ENCODE measurements at places on chromosomes 16 and 17. TPM values are rescaled to one million over a fixed set of nuclear protein-coding genes. Genes with fewer than 3 reads are reported as not detected.

Gene HSPB9
- 0.18 TPM for total RNA-seq

Gene ABAT
- total RNA-seq: 5.9 TPM

Gene NPIPB8
- total RNA-seq: 0.30 TPM

Gene NOD2
- total RNA-seq: 20.8 TPM

Gene COG7
- total RNA-seq: 18.0 TPM

Gene TP53TG3D
- not detected for total RNA-seq

Gene HS3ST3B1
- total RNA-seq: 29.9 TPM

Gene NHLRC4
- 2.6 TPM for total RNA-seq

- no peak for DNase-seq
These were observed 38.4 kb upstream of the IRF8 start for GRCh38 chr16:85860413-85861094.

- peak; percentile 68 for DNase-seq
These were observed 43.5 kb downstream of the ST3GAL2 start for GRCh38 chr16:70395345-70395901.

DNA sequence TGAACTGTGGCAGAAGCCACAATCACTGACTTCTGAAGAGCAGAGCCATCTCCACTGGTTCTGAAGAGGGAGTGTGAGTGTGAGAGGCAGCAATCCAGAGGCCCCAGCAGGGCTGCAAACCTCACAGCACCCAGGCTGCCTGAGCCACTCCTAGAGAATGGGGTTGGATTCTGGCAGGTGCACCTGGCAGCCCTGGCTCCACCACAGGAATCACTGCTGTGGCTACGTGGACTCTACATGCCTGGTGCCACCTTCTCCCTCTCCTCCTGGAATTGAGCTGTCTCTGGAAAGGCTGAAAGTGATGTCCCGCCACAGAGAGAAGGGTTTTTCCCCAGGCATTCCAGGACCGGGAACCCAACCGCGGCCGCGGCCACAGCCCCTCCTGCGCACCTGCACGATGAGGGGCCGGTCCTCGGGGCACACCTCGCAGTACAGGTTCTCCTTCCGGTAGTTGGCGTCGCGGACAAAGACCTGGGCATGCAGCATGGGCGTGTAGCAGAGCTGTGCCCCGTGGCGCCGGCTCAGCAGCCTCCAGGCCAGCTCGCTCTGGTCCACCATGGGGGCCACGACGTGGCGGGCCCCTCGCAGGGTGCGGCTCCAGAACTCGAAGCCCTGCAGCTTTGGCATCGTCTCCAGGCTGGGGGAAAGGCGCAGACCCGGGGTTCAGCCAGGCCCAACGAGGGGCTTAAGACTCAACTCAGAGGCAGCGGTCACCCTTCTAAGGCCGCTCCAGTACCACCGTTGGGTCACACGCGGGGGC is 991 bp downstream of the DUS1L start:
- DNase-seq: no peak

DNA sequence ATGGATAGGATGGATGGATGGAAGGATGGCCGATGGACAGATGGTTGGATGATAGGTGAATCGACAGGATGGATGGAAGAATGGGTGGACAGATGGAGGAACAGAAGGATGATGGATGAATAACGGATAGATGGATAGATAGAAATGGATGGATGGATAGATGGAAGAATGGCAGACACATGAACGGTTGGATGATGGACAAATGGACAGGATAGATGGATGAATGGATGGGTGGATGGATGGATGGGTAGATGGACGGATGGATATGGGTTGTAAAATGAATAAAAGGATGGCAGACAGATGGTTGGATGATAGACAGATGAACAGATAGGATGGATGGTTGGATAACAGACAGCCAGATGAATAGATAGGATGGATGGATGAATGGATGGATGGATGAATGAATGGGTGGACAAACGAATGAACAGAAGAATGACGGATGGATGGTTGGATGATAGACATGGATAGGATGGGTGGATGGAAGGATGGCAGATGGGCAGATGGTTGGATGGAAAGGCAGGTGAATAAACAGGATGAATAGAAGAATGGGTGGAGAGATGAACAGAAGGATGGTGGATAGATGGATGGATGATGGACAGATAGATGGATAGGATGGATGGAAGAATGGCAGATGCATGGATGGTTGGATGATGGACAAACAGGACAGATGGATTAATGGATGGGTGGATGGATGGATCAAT is 55.9 kb downstream of the DYNLRB2 start:
- DNase-seq: no peak

GRCh38 chr16:65662256-65662655 is 540.4 kb upstream of the CDH11 start:
- DNase-seq: no peak

GRCh38 chr16:4726616-4727015 is 7.5 kb downstream of the ANKS3 start:
- DNase-seq: no peak

GRCh38 chr16:51030516-51030915 is 120.6 kb downstream of the SALL1 start:
- no peak for DNase-seq

DNA sequence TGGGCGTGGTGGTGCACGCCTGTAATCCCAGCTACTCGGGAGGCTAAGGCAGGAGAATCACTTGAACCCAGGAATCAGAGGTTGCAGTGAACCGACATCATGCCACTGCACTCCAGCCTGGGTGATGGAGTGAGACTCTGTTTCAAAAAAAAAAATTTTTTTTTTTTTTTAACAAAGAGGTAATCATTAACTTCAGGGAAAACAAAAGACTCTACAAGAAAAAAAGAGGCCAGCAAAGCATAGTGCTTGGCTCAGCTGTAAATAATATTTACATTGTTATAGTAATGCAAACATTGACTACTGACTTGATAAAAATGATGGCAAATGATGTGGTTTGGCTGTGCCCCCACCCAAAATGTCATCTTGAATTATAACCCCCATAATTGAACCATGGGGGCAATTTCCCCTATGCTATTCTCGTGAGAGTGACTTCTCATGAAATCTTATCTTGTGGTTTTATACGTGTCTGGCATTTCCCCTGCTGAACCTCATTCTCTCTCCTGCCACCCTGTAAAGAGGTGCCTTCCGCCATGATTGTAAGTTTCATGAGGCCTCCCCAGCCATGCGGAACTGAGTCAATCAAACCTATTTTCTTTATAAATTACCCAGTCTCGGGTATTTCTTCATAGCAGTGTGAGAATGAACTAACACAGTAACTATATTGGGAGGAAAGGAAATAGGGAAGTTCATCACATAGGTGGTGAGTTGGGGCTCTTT is 12.7 kb upstream of the SSTR2 start:
- no peak for DNase-seq

DNA sequence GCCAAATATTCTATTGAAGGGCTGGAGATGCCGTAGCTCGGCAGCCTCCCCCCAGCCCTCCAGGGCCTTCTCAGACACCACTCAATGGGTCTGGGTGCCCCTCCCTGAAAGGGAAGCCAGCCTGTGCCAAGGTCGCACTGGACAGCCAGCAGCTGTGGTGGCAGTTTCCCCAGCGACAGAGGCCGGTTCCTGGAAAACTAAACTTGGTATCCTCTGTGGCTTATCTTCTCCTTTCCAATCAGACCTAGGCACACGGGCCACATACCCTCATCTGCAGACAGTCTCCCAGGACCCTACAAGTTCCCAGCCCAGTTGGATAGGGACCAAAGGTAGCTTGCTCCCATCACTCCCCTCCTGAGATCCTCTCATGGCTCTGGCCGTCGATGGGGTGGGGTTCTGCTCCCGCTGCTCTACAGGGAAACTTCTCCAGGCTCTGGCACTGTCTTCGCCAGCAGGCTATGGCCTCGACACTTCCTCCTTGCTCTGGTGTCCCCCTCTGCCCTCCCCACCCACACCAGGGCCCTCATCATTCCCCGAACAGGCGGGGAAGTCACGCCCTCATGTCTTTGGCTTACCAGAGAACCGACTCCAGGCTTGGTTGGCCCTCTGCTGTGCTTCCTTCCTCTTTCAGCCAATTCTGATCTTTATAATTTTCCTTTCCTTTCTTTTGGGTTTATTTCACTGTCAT is 18.3 kb upstream of the IL21R start:
- DNase-seq: no peak

GRCh38 chr17:77535892-77536291 is 395.1 kb downstream of the SEC14L1 start:
- no peak for DNase-seq

GRCh38 chr17:76670718-76671122 is 27.2 kb upstream of the ST6GALNAC1 start:
- no peak for DNase-seq

- peak; percentile 67 for DNase-seq
These were observed 14.6 kb upstream of the CD79B start for GRCh38 chr17:63946440-63947363.

DNA sequence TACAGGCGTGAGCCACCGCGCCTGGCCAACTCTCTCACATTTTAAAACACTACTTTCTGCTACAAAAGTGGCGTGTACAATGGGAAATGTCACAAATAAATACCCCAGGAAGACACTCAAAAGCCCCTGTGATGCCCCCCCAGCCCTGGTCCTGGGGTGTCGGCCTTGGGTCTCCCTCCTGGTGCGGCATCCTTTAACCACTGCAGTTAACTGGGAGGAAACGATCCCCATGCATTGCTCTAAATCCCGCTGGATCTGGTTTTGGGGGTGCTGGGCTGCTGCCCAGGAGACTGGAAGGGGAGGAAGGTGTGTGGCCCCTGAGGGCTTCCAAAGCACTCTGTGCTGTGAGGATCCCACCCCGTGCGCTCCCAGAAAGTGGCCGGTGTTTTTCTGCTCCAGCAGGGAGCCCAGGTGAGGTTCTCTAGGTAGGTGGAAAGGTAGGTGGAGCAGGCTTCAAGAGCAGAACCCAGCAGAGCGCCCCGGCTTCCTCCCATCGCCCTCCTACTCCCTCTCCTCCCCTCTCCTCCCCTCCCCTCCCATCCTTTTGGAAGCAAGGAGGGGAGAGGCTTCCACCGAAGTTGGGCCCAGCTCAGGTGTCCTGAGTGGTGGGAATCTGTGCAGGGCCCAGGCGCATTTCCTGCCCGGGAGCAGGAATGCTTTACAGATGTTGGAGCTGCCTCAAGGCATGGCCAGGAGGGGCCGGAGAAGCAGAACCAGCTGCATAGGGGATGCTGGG is 363.3 kb downstream of the SEC14L1 start:
- no peak for DNase-seq

DNA sequence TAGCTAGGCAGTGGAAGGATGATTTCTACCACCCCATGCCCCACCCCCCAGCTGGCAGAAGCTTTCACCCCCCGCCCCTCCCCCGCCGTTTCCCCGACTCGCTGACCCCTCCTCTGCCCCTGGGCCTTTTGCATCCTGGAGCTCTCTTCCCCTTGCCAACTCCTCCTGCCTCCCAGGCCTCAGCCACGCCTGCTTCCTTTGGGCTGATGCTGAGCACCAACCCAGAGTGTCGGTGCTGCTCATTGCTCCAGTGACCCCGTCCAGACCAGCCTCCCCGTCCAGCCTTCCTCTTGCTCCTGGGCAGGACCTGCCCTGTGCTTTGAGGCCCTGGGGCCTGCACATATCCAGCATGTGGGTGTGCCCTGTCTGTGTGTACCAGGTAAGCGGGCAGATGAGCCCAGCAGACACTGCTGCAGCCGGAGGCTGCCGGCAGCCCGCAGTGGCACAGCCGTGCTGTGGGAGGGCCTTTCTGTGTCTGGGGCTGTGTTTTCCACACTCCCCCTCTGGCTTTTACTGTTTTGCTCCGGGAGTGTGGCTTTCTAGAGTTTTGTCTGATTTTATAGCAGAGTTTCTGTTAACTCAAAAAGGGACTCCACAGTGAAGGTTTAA is 72.9 kb downstream of the JPH3 start:
- no peak for DNase-seq

DNA sequence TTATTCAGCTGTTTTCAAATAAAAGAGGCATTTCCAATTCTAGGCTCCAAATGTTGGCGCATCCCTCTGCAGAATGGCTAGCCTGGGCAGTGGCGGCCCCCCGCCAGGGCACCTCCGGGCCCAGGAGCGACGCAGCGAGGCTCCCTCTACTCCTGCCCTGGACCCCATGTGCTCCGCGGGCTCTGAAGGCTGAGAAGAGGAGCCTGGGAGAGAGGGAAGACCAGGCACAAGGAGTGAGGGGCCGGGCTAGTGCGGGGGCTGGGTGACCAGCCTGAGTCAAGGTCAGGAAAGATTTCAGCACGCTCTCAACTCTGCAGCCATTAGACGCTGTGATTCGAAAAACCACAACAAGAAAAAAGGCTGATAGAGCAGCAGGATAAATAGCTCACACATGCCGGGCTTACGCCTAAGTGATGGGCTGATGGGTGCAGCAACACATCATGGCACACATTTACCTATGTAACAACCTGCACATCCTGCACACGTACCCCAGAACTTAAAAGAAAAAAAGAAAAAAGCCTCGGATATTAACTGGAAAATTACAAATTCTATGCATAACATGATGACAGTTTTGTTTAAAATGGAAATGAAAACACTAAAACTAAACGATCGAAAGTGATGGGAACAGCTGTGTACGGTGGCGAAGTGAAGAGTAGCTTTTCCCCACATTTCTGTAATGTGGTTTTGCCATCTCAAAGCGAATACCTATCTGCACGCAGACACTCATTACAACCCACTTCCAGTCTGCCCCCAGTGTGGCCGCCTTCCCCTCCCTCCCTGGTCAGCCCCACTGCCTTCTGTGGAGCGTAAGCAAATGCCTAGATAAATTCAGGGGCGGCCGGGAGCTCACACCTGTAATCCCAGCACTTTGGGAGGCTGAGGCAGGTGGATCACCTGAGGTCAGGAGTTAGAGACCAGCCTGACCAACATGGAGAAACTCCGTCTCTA is 44.4 kb downstream of the MAP1LC3B start:
- no peak for DNase-seq

DNA sequence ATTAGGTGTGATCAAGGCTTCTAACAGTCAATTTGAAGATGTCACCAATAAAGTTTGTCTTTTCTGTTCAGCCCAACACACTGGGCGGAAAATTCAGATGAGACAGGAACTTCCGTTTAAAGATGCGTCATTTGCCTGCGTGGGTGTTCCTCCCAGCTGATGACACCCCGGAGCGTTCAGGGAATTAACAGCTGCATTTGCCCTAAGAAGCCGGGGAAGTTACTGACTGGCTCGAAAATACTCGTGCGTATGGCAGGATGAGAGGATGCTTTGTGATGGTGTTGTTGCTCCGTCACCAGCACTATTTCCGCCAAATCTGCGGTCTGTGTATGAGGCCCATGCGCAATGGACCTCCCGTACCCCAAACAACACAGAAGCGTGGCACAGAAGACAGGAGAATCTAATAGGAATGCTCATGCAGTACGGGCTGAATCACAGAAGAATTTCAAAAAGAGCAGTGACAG is 11.9 kb upstream of the PVALEF start:
- peak; percentile 19 for DNase-seq

DNA sequence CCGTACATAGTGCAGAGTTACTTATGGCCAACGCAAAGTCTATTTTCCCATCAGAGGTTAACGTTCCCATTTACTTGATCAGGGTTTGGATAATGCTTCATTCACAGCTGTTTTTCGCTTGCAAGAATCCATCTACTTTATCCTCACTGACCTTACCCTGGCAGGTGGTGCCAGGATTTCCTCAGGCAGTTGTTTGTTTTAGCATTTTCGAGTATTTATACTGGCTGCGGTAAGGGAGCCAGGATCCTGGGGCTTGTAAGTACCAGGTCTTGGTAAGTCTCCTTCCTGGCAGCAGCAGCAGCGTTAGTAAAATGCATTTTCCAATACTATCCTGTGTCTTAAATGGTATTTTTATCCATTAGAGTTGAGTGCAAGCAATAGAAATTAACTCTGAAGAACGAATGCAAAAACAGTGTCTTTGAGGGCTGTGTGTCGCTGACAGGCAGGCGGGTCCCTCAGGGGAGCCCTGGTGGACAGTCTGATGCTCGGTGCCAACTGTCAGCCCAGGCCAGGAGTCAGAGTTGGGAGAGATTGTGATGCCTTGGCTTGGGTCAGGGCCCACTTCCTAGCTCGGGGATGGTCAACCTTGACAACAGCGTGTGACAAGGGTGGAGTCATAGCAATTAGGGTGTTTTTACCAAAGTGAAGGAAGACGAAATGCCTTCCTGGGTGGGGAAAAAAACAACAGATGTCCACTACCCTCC is 92.4 kb upstream of the HSBP1 start:
- no peak for DNase-seq

All from activated CD4-positive, alpha-beta memory T cell treated with anti-CD3 and anti-CD28 coated beads, Interleukin-2, amount 10 ng/mL, durations not matched to agents 7 days and 5 days (primary cell).